ENCODE measurements at places on chromosomes 1 and 21.

DNA sequence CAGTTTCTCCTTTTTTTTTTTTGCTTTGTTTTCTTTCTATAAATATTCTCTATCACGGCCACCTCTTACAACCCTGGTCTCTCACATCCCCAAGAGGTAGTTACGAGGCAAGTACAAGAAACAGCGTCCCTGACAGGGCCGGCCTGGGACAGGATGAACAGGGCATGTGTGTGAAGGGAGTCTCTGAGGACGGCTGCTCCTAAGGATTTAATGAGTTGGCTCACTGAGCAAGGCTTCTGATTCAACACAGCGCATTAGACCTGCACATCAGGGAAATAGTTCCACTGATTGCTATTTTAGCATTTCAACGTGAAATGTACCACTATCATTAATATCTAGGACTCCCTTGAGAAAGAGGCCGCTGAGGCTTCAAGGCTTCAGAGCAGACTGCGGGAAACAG is 54.0 kb downstream of the NTPCR start:
- DNase-seq = no peak

- DNase-seq = no peak
Observed at GRCh38 chr1:34843392-34844251, 15.9 kb downstream of the SMIM12 start.

GRCh38 chr1:232579958-232580941 is 49.7 kb downstream of the SIPA1L2 start:
- no peak for DNase-seq

DNA sequence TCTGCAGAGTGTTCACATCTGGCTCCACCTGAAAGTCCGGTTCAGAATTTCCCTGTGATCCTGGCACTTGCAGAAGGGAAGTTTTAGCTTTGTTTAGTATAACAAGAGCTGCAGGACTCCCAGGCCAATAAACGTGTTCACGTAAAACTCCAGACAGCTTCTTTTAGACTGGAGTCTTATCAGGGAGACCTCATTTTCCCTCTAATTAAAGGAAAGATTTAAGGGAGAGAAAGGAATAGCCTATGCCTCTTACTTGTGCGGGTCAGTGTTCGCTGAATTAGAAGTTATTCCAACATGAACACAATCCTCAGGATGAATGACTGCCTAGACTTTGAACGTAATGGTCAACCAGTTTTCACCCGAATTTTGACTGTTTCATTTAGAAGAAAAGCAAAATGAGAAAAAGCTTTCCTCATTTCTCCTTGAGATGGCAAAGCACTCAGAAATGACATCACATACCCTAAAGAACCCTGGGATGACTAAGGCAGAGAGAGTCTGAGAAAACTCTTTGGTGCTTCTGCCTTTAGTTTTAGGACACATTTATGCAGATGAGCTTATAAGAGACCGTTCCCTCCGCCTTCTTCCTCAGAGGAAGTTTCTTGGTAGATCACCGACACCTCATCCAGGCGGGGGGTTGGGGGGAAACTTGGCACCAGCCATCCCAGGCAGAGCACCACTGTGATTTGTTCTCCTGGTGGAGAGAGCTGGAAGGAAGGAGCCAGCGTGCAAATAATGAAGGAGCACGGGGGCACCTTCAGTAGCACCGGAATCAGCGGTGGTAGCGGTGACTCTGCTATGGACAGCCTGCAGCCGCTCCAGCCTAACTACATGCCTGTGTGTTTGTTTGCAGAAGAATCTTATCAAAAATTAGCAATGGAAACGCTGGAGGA is 202.1 kb upstream of the SGIP1 start:
- DNase-seq = peak; percentile 61

GRCh38 chr1:198969981-198970380 is 331.1 kb downstream of the PTPRC start:
- DNase-seq = no peak

GRCh38 chr1:172298911-172299310 is 121.6 kb upstream of the C1orf105 start:
- no peak for DNase-seq

DNA sequence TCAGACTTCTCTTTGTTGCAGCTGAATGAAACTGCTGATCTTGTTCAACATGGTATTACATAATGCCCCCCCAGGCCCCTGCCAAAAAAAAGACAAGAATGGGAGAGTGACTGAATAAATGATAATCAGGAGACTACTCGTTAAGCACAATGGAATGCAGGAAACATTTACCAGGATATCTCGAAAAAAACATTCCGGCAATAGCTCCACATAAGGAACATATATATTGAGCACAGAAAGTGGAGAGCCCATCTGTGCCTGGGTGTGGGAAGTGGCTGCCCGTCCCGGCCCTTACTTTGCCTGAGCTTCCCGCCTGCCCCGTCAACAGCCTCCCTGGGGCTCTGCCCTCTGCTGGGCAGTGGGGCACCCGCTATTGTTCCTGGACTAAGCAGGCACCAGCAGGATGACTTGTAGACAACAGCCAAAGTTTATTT is 13.3 kb downstream of the TRIM11 start:
- peak; percentile 71 for DNase-seq

GRCh38 chr1:223834660-223835263 is 11.0 kb downstream of the TP53BP2 start:
- DNase-seq = no peak

- no peak for DNase-seq
Observed at GRCh38 chr1:7770669-7770996, 463 bp upstream of the VAMP3 start.

DNA sequence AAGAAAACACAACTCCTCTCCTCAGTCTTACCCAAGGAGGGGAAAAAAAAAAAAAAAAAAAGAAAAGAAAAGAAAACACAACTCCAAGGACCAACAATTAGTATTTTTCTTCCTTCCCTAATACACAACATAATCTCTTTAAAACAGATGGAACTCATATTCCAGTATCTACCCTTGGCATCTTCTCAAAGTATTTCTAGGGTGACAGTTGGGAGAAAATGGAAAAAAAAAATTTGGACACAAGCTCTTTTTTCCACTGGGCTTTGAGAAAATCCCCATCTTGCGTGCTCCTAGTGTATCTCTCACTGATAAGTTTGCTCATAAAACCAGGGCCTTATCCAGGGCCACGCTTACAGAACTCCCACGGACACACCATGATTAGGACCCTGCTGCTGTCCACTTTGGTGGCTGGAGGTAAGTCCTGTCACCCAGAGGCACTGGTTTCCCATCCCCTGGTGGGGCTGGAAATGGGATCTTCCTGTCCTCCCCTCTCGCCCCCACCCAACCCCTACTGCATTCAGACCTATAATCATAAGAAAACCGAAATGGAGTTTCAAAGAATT is at the start of gene CELA2B:
CELA2B (plus strand) TSS at position 353 of the 563 bp plus-strand sequence; CDS start at position 375, 22 bp downstream.
- DNase-seq = no peak

DNA sequence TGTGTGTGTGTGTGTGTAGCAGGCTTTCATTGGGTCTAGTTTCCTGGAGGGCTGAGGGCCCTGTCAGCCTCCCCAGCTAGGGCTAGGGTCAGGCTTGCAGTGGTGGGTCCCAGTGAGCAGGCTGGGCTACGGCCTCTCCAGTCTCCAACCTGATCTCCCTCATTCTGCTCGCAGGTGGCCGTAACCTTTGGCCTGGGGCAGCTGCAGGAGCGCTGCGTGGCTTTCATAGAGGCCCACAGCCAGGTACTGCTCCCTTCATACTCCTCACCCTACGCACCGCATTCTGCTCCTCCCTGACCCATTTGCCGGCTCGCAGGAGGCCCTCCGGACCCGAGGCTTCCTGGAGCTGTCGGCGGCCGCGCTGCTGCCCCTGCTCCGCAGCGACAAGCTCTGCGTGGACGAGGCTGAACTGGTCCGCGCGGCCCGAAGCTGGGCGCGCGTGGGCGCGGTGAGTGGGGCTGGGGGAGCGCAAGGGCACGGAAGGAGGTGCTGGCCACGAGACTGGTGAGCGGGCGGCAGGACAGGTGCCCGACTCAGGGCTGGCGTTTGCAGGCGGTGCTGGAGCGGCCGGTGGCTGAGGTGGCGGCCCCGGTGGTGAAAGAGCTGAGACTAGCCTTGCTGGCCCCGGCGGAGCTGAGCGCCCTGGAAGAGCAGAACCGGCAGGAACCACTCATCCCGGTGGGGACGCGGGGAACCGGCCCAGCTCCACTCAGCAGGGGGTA is 4.7 kb downstream of the BTBD19 start:
- peak; percentile 19 for DNase-seq

GRCh38 chr1:7482772-7483495 is 288.2 kb upstream of the VAMP3 start:
- no peak for DNase-seq

- DNase-seq = no peak
Observed at GRCh38 chr21:25560891-25561290, 46.4 kb downstream of the MRPL39 start.

DNA sequence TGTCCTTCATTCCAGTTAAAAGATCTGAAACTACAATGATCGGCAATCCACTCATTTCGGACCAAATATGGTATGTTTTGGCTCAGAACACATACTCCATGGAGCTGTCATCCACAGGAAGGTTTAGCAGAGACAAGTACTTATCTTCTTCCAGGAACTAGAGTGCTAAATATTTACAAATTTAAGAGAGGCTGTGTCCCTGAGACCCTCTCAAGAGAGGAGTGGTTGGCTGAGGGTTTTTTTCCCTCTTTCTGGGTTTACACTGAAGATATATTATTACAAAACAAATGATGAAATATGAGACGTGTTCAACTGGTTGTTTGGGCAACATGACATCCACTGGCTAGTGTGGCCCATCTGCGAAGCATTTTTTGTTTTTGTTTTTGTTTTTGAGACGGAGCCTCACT is 25.9 kb upstream of the NID1 start:
- no peak for DNase-seq
